ENCODE measurements at places on chromosomes 2 and 18.

DNA sequence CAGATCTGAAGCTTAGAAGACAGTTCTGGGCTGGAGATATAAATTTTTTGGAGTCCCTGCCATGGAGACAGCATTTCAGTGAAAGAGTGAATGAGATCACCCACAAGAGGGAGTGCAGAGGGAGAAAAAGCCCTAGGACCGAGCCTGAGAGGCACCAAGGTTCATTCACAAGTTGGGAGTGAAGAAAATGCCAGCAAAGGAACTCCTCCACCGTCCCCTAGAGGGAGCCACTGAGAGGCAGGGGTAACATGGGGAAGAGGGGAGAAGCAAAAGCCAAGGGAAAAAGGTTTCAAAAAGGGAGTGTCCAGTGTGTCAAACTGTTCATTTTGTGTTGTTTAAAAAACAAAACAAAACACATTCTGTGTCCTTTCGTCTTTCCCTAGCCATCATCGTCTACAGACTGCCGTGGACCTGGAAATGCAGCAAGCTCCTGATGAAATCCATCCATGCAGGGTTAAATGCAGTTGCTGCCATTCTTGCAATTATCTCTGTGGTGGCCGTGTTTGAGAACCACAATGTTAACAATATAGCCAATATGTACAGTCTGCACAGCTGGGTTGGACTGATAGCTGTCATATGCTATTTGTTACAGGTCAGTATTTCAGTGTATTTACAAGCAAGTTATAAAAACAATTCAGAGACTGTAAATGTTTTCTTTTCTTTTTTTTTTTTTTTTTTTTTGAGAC lies 19.1 kb downstream of the CYBRD1 start:
- no peaks in the 10 kb centered on the region for H3K4me1 ChIP-seq
- peaks cover 24% of the 10 kb centered on the region for H3K27me3 ChIP-seq
- no peaks in the 10 kb centered on the region for H3K36me3 ChIP-seq
- no peak overlapping the region for H3K4me3 ChIP-seq
- no peak overlapping the region for H3K27ac ChIP-seq

DNA sequence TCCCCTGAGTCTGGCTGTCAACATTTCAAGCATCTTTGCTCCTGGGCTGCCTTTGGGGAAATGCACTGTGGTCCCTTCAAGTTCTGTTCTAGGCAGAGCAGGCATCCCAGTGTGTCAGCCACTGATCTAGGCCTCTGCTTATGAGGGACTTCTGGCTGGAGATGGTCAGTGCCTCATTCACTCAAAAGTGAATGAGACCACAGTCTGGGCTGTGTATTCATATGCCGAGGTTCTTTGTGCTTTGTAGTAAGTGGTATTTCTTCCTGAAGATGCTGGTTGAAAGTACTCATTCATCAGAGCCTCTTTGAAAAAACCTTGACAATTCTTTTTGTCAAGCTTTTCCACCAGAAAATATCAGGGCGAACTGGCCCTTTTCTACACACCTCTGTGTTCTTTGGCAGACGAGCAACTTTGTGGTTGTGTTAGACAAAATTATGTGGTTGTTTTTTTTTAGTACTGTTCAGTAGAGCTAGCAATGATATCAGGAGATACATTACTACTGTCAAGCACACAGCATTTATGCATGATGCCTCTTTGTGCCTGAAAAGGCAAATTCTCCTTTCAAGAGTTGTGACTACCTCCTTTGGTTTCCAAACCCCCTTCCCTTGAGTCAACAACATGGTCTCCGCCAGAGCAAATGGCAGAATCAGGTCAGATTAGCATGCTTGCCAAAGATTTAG lies 510.9 kb upstream of the NRP2 start:
- H3K27me3 ChIP-seq: no peaks in the 10 kb centered on the region
- no peak for DNase-seq
- H3K27ac ChIP-seq: no peak overlapping the region
- no peaks in the 10 kb centered on the region for H3K4me1 ChIP-seq
- no peaks in the 10 kb centered on the region for H3K36me3 ChIP-seq
- H3K4me3 ChIP-seq: no peak overlapping the region

GRCh38 chr2:159075727-159076126 lies 107.3 kb downstream of the TANC1 start:
- peaks cover 5% of the 10 kb centered on the region for H3K27me3 ChIP-seq
- no peaks in the 10 kb centered on the region for H3K36me3 ChIP-seq
- no peak for DNase-seq
- no peak overlapping the region for H3K27ac ChIP-seq

- no peaks in the 10 kb centered on the region for H3K4me1 ChIP-seq
- no peak overlapping the region for H3K4me3 ChIP-seq
- no peak overlapping the region for H3K27ac ChIP-seq
- H3K36me3 ChIP-seq: no peaks in the 10 kb centered on the region
- DNase-seq: no peak
Observed at GRCh38 chr2:80856227-80856626, 551.7 kb upstream of the LRRTM1 start.

DNA sequence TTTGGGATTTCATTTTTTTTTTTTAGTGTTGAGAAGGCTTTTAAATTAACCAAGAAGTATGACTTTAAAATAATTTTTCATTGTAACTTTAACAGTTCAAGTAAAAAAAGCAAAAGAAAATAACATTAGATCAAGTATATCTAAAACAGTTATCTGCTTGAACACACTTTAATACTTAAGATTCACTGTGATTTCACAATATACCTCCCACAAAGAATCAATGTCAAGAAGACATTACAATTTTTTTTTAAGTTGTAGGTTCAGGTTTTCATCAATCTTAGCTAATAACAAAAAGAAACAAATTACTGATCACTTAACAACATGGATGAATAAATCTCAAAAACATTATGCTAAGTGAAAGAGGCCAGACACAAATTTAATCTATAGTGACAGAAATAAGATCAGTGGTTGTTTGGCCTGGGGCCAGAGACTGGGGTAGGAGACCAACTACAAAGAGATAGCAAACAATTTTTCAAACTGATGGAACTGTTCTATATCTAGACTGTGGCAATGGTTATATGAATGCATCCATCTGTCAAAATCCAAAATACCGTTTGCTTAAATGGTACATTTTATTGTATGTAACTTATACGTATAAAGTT lies 74.8 kb upstream of the FRZB start:
- H3K27me3 ChIP-seq: no peaks in the 10 kb centered on the region
- H3K4me1 ChIP-seq: no peaks in the 10 kb centered on the region
- H3K27ac ChIP-seq: no peak overlapping the region

DNA sequence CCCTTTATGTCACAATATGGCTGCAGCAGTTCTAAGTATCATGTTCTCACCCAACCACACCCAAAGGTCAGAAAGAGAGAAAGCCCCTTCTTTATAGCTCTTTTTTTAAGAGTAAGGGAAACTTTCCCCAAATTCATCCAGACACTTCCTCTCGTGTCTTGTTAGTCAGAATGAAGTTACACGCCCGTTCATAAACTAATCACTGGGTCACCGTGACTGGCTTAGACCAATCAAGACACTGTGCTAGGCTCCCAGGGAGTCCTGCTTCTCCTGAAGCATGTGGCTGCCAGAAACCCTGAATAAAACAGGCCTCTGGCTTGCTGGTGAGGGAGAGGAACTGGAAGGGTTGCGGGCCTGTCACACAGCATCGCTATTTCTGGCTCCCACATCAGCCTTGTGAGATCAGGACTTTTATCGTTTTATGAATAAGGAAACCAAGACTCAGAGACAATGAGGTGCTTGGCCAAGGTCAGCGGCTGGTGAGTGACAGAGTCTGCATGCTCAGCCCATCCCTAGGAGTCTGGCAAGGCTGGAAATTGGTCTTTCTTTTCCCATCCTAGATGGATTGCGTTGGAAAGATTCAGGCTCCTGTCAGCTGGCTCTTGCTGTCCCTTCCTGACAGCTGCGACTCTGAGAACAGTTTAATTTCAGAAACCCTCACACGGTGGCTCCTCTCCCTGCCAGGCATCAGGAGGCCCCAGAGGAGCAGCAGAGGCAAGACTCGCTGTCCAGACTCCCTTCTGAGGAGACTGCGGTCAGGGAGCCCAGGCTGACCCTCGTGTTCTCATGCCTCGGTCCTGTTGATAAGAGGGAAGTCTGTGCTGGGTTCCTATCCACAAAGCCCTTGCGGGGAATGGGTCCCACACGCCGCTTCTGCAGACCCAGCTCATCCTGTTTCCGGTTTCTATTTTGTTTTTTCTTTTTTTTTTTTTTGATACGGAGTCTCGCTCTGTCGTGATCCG lies 104.5 kb upstream of the TAF1B start:
- peak overlapping the region; percentile 81 for H3K4me3 ChIP-seq
- H3K36me3 ChIP-seq: no peaks in the 10 kb centered on the region
- peak overlapping the region; percentile 51 for H3K27ac ChIP-seq
- no peak for DNase-seq

DNA sequence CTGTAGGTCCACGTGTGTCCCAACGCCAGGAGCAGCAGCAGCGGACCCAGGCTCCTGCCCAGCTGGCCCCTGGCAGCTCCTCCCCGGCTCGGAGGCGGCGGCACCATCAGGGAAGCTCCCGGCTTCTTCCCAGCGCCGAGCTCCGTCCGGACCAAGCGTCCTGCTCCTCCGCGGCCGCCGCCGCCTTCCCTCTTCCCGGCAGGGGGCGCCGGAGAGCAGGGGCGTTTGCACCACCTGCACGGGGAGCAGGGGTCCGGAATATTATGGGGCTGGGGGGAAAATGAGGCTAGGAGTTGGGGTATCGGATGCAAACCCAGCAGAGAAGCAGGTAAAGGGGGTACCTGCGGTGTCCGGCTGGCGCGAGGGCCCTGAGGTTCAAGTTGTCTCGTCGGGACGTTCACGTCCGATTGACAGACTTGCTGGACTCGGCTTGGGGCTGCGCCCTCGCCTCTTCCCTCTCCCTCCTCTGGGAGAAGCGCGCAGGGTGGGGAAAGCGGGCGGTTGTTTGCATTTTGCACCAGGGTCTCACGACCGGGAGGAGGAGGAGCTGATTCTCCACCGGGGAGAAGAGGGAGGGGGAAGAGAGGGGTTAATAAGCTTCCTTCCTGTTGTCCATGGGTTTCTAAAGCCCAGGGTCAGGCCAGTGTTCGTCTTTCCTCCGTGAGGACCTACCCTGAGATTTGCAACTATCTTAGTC lies at the start of gene CCBE1:
CCBE1 (minus strand) TSS at position 188 of the 697 bp plus-strand sequence.
- no peak for DNase-seq
- peak within 1 kb of the TSS; percentile 8 for H3K4me3 ChIP-seq
- H3K27ac ChIP-seq: no peak within 1 kb of the TSS

DNA sequence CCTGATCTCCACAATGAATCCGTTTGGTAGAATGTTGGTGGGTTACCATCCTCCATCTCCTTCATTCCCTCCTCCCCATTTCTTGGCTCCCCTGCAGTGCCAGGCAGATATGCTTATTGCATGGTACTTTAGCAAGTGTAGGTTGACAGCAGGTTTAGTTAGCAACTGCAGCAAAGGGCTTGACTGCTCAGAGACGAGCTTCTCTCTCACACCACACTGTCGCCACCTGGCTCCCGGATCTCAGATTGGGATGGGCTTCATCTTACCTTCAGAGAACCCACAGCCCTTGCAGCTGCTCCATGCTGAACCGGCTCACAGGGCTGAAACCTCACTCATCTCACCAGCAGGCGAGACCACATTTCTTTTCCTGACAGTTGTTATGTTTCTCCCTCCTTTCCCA lies 88.8 kb downstream of the VWA3B start:
- peaks cover 3% of the 10 kb centered on the region for H3K4me1 ChIP-seq
- H3K4me3 ChIP-seq: no peak overlapping the region
- no peak overlapping the region for H3K27ac ChIP-seq
- H3K27me3 ChIP-seq: peaks cover 17% of the 10 kb centered on the region

DNA sequence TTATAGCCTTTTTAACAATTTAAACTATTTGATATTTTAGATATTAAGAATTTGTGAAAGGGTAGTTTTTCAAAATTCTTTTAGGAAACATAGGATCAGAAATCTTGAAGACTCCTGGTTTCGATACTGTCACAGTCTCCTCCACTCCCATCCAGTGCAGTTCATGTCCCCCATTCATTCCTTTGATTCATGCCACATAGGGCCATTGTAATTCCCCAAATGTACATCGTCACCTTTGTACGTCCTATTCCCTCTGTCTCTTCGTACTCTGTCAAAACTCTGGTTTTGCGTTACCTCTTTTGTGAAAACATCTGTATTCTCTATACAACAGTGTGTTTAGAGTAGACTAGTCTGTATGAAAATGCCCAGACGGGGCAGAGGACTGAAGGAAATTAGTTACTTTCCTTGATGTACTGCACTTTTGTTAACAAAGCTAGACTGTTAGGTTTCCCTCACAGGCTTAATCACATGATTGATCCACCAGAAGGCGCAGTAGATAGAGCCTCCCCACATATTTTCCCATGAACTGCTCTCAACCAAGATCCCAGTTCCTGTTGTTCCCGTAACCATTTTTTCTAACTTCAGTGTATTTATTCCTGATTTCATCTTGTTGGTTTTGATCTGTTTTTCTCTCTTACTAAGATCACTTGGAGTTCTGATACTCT lies 2.5 kb downstream of the MRPL35 start:
- H3K36me3 ChIP-seq: peaks cover 24% of the 10 kb centered on the region
- no peaks in the 10 kb centered on the region for H3K27me3 ChIP-seq
- no peak for DNase-seq
- peaks cover 38% of the 10 kb centered on the region for H3K4me1 ChIP-seq
- H3K27ac ChIP-seq: no peak overlapping the region

DNA sequence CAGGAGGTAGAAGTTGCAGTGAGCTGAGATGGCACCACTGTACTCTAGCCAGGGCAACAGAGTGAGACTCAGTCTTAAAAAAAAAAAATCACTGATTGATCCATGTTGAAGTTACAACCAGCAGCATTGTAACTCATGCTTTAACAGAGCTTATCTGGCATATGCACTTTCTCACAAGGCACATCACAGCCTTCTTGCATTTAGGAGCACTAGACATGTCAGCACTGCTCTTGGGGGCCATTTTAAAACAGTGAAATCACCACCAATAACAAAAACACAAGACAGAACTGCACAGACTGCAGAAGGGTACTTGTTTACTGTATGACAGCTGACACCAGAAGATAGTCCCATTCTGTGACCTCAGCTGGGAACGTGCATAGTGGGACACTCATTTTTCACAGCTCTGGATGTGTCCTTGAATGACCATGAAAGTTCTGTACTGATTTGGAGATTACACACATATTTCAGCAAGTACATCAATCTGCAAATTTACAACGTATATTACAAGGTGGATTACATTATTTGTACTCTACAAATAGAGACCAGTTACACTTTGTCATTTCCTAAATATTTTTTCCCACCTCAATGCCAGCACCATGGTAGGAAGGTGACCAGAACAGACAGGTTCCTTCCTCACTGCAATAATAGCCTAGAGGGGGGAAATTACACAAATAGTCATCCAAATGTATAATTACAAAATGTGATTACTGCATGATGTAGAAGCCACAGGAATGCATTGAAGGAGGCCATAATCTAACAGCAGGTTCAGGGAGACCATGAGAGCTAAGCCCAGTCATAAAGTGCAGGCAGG lies 35.1 kb downstream of the CCBE1 start:
- no peaks in the 10 kb centered on the region for H3K36me3 ChIP-seq
- H3K27ac ChIP-seq: no peak overlapping the region
- H3K27me3 ChIP-seq: no peaks in the 10 kb centered on the region
- no peaks in the 10 kb centered on the region for H3K4me1 ChIP-seq
- H3K4me3 ChIP-seq: no peak overlapping the region
- no peak for DNase-seq

GRCh38 chr2:162629085-162629484 lies 209.5 kb downstream of the KCNH7 start:
- no peaks in the 10 kb centered on the region for H3K27me3 ChIP-seq
- no peak overlapping the region for H3K4me3 ChIP-seq
- no peaks in the 10 kb centered on the region for H3K4me1 ChIP-seq
- H3K36me3 ChIP-seq: no peaks in the 10 kb centered on the region

GRCh38 chr18:27483276-27483675 lies 298.2 kb upstream of the CHST9 start:
- H3K27ac ChIP-seq: no peak overlapping the region
- H3K4me1 ChIP-seq: no peaks in the 10 kb centered on the region
- H3K4me3 ChIP-seq: no peak overlapping the region
- DNase-seq: no peak

- DNase-seq: no peak
- no peak overlapping the region for H3K4me3 ChIP-seq
- no peaks in the 10 kb centered on the region for H3K36me3 ChIP-seq
- no peak overlapping the region for H3K27ac ChIP-seq
Observed at GRCh38 chr2:170157025-170157684, 20.8 kb upstream of the MYO3B start.
